ENCODE measurements at places on chromosomes 11 and 22.

- DNase-seq: no peak
These were observed 7.4 kb upstream of the TH start for GRCh38 chr11:2178906-2179494.

DNA sequence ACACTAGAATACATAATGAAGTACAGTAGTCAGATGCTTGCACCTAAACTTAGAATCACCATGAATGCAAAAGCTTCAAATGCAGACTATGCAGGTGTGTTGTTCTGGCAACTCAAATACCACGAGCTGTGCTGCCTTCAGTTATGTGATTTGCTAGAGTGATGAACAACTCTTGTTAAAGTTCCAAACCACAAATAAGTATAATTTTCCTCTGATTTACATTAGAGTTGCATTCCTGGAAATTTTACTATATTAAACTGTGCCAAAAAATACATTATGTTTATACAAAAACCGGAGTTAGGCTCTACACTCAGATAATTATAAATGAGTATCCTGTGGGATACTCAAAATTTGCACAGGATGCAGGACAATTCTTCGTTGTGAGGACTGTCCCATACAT lies 3.0 kb downstream of the TMEM218 start:
- no peak for DNase-seq

GRCh38 chr11:5671831-5672230 lies 13.0 kb downstream of the TRIM5 start:
- DNase-seq: no peak

- DNase-seq: no peak
These were observed 89.9 kb upstream of the AMOTL1 start for GRCh38 chr11:94678236-94678635.

DNA sequence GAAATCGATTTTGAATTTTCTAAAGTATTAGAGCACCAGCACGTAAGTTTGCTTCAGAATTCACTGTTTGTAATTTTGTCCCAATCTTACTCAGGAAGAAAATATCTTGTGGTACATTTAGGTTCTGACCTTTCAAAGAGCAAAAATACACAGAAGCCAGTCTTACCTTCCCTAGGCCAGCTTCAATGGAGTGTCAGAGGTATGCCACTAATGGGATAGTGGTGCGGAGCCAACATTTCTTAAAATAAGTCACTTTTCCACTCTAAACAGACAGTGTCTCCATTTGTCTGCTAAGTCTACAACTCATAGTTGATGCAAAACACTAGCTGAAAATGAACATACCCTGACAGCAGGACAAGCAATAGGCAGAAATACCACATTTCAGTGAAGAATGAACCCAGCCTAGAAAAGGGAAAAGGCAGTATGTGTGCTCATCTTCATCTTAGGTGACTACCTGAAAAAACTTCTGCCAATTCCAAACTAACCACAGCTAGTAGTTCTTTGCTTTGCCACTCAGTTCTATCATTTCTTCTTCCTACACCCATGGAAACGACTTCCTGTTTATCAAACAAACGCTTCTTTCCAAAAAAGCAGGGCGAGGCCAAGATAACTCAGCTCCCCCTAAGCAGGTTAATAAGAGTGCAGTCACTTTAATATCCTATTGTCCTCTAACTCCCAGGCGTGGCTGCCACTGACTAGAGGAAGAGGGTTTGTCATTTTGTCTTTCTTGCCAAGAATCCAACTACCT lies 94.0 kb upstream of the APOA1 start:
- peak; percentile 24 for DNase-seq

DNA sequence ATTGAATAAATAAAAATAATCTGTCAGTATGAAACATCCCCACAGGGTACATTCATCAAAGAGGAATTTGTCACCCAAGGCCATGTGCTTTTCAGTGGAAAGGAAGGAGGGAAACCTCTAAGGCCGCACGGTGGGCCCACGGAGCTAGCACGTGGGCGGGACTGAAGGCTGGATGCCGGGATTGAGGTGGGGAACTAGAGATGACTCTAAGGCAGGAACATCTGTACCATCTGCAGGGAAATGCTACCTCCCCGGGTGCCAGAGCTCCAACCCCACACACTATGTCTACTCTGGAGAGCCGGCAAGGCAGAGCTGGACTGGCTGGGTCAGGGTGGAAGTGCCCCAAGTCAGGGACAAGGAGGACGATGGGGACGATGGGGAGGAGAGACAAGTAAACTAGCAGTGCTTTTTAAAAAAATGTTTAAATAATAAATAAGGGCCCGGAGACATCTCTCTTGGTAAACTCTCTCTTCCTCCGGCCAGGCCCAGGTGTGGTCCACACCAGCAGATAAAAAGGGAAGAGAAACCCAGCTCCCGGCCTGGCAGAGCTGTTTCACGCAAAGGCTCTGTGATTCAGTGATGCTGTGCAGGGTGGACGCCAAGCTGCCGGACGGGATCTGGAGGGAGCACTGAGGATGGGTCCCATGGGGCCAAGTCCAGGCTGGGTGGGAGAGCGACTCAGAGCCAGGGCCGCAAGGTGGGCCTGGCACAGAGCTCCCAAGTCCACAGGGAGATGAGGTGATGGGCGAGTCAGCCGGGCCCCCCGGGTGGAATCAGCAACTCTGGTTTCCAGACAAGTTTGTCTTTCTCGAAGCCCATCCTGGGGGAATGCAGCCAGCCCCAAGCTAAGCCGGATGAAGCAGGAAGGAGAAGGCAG lies 5.8 kb downstream of the LIF start:
- DNase-seq: peak; percentile 61

- no peak for DNase-seq
These were observed 13.4 kb upstream of the ST14 start for GRCh38 chr11:130145975-130146776.

GRCh38 chr11:63858628-63859550 lies 20.0 kb downstream of the MARK2 start:
- no peak for DNase-seq

DNA sequence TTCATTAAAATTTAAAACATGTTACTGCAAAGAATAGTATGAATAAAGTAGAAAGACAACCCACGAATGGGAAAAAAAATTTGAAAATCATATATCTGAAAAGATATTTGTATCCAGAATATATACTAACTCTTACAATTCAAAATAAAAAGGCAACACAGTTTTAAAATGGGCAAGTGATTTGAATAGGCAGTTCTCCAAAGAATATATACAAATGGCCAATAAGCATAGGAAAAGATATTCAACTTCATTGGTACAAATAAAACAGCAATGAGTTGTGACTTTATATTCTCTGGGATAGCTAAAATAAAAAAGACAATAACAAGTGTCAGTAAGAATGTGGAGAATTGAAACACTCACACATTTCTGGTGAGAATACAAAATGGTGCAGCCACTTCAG lies 41.6 kb upstream of the FAM181B start:
- no peak for DNase-seq

Data from germinal center (tissue), 1 donor.